ENCODE measurements at places on chromosomes 12 and 14.

DNA sequence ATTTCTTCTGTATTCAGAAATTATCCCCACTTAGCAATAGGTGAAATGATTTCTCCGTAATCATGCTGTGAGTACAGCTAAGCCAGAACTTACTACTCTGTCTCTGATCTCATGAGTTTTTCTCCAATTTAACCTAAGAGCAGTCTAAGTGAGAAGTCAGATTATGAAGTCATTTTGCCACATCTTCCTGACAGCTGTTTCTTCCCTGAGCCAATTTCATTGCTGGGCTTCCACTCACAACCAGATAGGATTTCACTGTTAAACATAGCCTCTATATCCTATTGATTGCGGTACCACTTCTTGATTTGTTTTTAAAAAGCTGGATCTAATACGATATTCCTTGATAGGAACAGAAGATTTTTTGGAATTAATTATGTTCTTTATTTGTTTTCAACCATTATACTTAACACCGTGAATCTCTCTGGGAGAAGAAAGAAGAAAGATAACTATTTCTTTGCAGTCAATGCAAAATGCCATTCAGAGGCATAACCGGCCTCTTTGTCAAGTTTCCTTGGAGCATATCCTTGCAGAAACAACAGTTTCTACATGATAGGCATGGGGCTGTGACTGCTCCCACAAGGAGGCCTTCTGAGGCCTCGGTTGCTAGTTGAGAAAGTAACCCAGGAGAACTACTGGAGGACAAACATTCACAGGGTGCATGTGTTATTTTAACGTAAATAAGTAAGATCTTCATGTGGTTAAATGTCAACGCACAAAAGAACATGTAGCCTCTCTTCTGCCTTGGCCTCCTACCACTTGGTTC, 212.2 kb downstream of the NPAS3 start:
- no peak for DNase-seq

- DNase-seq, result no peak
Measured at GRCh38 chr12:120215766-120216735, 15.1 kb upstream of the RPLP0 start.

DNA sequence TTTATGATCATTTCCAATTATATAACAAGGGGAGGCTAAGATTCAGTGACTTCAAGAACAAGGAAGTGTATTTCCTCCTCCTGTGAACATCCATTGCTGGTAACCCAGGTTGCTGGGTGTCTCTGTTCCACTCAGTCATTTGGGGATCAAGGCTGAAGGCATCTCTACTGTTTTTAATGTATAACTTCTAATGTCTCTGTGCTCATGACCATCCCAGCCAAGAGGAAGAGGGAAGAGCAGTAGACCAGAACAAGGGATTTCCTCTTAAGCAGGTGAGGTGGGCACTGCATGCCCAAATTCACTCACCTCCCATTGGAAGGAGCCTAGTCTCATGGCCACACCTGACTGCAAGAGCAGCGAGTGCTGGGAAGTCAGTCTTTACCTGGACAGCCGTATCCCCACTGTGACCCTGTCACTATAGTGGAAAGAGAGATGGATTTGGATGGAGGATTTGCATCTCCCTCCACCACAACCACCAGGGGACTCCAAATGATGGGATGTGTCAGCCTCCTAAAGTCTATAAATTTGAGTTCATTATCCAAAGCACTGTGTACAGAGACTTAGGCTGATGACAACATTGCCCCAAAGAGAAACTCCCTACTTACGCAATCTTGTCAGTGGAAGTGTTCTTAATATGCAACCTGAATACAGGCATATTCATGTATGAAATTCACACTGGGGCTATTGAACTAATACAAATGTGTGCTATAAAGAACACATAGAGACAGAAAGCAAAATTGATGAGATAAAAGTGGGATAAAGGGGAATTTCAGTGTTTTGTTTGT, 368.7 kb downstream of the TMEM132D start:
- DNase-seq, result no peak

DNA sequence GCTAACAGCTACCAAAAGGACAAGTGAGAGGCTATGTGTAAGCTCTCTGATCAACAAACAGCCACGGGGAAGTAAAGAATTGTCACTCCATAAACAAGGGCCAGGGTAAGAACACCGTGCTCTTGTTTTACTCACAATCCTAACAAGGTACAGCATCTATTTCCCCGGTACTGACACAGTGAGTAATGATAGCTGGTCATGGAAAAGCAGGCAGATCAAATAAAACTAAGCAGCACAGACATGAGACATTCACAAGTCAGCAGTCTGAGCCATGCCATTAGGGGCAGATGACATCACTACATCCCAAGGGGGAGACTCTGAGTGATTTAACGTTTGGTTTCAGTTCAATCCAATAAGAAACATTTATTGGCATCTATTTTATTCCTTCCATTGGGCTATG, 54.4 kb downstream of the ARL6IP4 start:
- DNase-seq, result no peak

- DNase-seq, result no peak
Measured at GRCh38 chr14:50790589-50790988, 40.4 kb downstream of the NIN start.

- no peak for DNase-seq
Measured at GRCh38 chr14:30305346-30305745, 253.6 kb upstream of the G2E3 start.

DNA sequence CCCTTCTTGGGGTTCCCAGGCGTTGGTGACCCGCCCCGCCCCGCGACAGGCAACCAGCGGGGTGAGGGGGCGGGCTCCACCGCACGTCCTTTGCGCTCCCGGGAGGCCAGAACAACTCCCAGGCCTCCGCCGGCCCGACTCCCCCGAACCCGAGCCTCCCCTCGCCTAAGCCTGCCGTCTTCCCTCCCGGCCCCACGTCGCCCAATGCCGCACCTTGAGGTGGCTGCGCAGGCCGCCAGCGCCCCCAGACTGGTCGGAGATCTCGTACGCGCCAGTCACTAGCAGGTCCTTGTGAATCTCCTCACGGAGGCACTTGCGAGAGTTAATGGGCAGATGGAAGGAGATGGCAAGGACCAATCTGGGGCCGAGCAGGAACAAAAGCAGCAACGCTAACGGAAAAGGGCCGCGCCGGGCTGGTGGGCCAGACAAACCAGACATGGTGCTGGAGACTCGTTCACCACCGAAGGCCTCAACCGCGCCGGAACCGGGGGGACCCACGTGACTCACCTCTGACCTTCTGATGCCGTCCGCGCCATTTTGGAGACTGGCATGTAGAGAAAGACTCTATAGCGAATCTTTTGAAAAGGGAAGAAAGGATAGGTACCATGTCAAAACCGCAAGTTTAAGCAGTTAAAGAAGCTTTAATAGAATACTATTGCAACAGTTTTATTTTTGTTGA, at the start of gene TMED10:
TSS of gene TMED10 (minus strand) at position 471 of the 679 bp plus-strand sequence. CDS start at position 438, 33 bp downstream.
- peak; percentile 89 for DNase-seq

GRCh38 chr12:95412482-95413311, 61.3 kb upstream of the METAP2 start:
- no peak for DNase-seq

DNA sequence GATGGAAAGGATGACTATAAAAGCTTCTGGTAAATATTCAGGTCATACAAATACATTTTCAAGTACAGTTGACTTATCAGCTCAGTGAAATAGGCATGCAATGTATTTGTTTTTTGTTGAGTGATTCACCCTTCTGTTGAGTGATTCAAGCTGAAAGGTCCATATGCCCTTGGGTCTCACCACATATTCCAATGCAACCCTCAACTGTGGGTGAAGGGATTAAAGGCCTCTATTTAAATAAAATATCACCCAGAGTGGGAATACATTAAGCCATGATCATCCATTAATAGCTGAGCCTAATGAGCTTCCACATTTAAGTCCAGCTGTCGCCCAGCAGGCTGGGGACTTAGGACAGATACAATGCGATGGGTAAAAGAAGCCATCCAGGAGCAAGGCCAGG, 120.2 kb downstream of the CRACR2A start:
- no peak for DNase-seq

DNA sequence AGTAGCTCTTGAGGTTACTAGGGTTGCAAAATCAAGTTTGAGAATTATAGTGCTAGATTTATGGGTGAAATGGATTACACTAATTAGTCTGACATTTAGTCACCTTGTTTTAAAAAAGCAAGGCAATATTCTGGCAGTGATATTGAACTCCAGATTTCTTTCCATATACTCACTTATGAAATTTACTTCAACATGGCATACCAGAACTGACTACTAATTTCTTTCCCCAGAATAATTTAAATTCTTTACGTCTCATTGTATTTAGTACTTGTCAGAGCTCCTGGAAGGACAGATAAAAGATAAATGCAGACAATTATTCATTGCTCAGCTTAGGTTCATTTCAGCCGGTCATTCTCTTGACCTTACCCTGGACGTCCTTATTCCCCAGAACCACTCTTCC, 24.3 kb downstream of the EMP1 start:
- DNase-seq, result no peak

DNA sequence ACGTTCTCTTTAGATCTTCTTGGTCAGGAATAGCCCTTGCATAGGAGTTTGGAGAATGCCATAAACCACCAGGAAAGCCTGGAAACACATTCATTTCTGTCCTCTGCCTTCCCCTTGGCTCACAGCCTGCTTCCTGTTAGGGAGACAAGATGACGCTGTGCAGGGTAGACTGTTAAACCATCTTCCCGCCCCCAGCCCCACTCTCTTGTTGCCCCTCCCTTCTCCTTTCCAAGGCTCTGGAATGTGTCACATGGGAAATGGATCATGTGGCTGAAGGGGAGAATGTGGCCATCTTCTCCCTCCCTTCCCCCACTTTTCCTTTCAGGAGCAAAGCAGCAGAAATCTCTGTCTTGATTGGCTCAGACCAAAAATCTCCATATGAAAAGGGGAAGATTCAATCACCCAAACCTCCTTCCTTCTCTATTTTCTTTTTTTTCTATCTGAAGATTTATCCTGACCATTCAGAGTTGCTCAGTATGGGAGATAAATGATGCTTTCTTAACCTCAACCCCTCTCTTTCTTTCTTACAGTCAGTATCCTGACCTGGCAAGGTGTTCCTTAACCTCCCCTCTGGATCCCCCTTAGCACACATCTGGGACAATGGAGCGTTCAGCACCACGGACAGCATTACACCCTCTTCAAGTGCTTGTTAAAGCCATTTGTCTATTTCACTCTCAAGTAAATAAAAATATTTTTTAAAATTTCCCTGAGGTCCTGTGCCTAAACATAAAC, 11.4 kb downstream of the GPR19 start:
- DNase-seq, result peak; percentile 72

DNA sequence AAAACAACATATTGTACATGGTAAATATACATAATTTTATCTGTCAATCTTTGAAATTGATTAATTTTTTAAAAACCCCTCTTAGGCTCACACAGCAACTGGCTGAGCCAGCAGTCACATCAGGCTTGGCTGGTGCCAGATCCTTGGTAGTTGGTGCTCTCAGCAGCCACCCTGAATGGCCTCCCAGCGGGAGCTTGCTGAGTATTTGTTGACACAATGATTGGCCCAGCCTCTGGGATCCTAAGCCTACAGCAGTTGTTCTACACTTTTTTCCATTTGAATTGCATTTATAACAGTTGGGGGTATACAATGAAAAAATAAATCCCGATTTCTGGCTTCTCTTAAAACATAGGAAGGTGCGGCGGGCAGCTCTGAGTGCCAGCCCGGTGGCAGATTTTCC, 11.1 kb downstream of the PRKAB1 start:
- DNase-seq, result no peak

- DNase-seq, result peak; percentile 89
Measured at GRCh38 chr12:49296836-49297694, 2.1 kb downstream of the PRPH start.

GRCh38 chr14:77485256-77485655, 13.4 kb downstream of the ISM2 start:
- no peak for DNase-seq

GRCh38 chr12:105464406-105464805, 133.9 kb downstream of the C12orf75 start:
- DNase-seq, result no peak

- DNase-seq, result no peak
Measured at GRCh38 chr12:121804417-121805111, 755 bp downstream of the SETD1B start.

- DNase-seq, result no peak
Measured at GRCh38 chr14:35138585-35138984, 16.2 kb downstream of the PRORP start.

- DNase-seq, result peak; percentile 75
Measured at GRCh38 chr14:55107766-55108554, 21.1 kb upstream of the LGALS3 start.

DNA sequence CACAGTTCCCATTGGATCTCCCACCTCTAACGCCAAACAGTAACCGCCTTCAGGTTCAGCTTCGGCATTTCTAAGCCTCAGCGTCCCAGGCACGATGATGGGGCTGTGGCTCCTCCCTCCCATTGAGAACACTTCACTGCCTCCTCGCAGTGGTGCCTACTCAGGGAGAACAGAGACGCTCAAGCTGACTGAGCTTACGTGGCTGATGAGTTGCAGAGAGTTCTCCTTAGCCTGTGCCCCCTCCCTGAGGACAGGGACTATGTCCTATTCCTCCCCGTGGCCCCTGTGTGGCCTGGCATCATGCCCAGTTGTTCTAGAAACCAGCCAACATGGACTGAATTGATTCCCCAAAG, 87.0 kb downstream of the ITPK1 start:
- DNase-seq, result no peak

GRCh38 chr14:93126111-93126510, 10.4 kb upstream of the ITPK1 start:
- DNase-seq, result no peak

DNA sequence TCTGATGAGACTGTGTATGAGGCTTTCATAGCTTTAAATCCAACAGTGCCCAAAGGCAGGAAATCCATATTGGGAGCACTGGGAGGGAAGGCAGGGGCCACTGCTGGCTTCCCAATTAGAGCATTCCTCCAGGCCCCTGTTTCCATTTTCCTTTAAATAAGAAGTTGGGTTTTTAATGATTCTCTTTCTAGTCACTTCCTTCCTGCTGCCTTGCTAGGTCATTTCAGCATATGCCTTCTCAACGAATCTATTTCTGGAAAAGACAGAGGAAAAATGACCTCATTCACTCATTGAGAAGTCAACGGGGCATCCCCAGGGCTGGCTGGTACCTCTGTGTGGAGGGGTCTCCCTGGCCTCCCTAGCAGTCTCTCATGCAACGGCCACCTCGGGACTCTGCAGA, 43.5 kb downstream of the IGF1 start:
- no peak for DNase-seq

DNA sequence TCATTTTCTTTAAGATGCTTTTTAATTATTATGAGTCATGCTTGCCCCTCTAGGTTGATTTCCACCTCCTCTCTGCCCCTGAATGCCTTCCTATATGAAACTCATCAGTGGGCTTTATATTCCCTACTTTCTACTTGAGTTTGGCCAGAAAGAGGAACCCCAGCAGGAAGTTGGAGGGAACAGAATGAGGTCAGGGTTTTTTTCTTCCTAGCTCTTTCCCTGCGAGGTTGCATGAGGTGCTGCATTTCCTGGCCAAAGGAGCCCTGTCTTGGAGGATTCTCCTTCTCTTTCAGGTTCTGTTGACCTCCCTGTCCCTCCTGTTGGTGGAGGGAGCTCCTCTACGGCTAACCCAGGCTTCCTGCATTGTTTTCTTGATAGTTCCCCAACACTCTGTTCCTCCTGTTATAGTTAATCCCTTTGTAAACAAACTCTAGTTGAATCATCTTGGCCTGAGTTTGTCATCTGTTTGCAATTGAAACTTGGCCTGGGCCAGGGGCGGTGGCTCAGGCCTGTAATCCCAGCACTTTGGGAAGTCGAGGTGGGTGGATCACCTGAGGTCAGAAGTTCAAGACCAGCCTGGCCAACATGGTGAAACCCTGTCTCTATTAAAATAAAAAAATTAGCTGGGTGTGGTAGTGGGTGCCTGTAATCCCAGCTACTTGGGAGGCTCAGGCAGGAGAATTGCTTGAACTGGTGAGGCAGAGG, 15.3 kb upstream of the SPIC start:
- peak; percentile 17 for DNase-seq

Measured in iPS-NIHi11 (cell line).